ENCODE measurements at places on chromosomes 4 and X.

- DNase-seq, result no peak
Measured at GRCh38 chr4:138904793-138905192, 110.8 kb upstream of the NOCT start.

DNA sequence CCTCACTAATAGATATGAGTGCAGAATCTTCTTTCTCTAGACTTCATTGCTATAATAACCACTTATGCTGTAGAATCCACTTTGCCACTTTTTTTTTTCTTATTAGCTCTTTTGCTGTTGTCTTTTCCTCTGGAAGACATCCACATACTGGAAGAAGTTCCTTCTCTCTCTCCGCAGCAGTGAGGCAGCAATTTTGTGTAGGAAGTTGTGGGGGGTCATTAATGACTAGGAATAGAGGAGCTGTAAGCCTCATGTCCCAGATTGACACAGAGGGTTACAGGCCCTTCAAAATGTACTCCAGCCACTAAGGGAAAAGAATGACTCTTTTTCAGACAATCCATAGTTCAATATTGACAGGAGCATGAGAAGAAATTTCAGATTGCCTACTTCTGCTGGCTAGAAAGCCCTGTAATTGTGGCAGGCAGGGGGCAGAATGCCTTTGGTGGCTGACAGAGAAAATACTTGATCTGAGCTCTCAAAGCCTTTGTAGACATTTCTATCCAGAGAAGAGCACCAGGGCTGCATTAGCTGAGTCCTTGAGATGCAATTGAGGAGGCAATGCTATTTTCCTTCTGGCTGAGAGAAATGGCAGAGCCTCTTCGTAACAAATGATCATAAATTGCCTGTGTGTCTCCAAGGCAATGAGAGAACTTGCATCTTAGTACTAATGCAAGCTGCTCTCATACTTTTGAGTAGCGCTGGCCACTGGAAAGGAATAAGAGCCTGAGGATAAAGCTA is 856.2 kb downstream of the STIM2 start:
- no peak for DNase-seq

DNA sequence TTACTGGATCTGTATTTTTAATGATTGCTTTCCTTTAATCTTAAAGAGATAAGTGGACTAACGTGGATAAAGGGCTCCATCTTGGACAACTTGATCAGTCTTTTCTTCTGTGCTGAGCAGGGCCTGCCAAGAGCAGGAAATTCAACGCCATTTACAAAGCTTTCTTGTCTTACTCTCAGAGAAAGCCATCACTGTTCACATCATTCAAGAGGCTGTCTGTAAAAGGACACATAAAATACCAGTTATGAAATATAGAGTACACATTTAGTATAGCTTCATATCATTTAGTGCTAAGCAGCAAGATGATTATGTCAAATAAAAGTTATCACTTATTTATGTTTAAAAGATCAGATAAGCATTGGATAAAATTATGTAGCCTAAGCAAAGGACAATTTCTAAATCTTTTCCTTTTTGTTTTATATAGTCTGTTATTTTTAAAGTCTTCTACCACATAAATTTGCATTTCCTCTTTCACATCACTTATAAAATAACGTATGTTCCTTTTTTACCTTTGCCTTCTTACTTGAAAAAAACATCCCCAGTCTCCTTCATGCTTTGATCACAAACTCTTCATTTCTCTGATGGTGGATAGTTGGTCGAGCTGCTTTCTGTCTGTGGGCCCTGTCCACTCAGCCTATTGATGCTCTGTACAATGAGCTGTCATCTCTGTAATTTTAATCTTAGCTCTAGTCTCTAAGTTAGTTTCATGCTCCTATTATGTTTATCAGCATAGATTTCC is 2.1 kb upstream of the CCNG2 start:
- DNase-seq, result no peak

GRCh38 chrX:21412029-21412428 is 37.8 kb downstream of the CNKSR2 start:
- peak; percentile 4 for DNase-seq

- no peak for DNase-seq
Measured at GRCh38 chr4:25524663-25525062, 131.0 kb upstream of the SLC34A2 start.

GRCh38 chr4:154119317-154119716 is 330.4 kb upstream of the SFRP2 start:
- no peak for DNase-seq

DNA sequence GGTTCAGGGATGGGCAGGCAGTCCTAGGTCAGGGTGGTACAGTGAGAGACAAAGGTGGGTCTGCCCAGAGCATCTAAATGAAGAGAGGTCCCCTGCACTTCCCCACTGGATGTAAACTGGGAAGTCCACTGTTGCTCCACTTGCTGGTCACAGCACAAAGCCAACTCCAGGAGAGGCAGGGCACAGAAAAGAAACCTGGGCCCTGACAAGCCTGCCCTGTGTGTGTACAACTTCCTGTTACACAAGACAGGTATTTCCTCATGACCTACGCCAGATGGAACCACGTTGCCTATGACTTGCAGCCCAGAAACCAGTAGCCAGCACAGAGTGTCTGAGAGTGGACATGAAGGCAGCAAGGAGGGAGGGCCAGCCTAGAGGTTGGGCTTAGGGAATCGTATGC is 161.8 kb downstream of the SH3KBP1 start:
- peak; percentile 15 for DNase-seq

DNA sequence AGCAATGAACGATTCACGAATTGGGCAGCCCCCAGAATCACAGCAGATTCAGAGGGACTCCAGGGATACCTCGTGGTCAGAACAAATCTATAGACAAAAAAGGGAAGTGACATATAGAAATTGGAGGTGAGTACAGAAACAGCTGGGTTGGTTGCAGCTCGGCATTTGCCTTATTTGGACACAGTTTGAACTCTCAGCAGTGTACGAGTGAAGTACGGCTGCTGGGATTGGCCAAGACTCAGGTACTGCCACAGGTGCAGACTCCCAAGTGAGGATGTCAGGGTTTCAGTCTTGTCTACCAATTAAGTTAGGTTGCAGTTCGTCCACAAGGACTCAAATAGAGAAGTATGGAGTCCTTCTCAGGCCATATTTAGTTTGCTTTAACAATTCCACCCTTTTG is 28.2 kb downstream of the HTT-AS start:
- no peak for DNase-seq

DNA sequence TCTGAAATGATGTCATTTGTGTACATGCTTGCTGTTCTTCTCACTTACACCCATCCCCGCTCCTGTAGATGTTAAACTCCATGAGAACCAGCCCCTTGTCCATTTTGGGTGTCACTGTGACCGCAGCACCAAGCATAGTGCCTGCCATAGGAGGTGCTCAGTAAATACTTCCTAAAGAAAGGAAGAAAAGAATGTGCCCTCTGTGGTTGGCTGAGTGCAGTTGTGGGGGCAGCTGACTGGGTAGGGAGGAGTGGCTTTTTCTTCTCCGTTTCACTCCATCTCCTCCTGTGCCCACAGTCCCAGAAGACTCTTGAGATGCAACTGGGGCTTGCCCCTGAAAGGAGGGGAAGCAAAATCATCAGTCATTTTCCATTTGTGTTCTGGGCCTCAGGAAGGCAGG is 25.5 kb downstream of the PHEX start:
- DNase-seq, result no peak

All from ELR (cell line).